ENCODE measurements at places on chromosomes 4 and X.

- no peak for DNase-seq
Observed at GRCh38 chr4:45100956-45101818, 374.8 kb upstream of the GNPDA2 start.

GRCh38 chrX:112664924-112665323 lies 14.8 kb downstream of the LHFPL1 start:
- no peak for DNase-seq

DNA sequence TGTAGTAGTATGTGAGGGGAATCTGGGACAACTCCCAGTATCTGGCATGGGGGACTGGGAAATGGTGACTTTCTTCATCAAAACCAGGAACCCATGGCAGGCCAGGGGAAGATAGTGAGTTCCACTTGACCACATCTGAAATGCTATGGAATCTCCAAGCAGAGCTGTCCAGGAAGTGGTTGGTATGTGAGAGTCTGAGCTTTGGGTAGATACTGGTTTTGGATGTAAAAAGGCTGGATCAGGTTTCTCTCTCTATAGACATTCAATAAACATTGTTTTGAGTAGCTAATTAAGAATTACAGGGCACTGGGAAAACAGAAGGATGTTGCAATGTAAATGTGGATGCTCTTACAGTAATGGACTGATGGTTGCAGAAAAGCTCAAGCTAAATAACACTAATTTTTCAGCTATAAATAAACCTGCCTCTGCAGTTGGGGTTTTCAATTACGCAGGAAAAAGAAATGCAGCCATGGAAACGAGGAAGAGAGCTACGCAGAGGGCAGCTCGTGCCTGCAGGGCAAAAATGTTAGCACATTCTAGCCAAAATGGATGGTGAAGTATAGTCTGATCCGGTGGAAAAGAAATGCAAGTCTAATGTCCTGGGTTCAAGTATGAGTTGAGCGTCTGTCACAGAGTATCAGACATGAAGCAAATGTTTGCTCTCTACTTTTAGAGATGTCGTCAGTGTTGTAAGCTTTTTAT lies 13.4 kb upstream of the CHRNA9 start:
- no peak for DNase-seq

- DNase-seq, result peak; percentile 78
Observed at GRCh38 chr4:168451744-168452390, 28.4 kb downstream of the DDX60L start.

- no peak for DNase-seq
Observed at GRCh38 chr4:186030795-186031194, 38.2 kb upstream of the TLR3 start.

DNA sequence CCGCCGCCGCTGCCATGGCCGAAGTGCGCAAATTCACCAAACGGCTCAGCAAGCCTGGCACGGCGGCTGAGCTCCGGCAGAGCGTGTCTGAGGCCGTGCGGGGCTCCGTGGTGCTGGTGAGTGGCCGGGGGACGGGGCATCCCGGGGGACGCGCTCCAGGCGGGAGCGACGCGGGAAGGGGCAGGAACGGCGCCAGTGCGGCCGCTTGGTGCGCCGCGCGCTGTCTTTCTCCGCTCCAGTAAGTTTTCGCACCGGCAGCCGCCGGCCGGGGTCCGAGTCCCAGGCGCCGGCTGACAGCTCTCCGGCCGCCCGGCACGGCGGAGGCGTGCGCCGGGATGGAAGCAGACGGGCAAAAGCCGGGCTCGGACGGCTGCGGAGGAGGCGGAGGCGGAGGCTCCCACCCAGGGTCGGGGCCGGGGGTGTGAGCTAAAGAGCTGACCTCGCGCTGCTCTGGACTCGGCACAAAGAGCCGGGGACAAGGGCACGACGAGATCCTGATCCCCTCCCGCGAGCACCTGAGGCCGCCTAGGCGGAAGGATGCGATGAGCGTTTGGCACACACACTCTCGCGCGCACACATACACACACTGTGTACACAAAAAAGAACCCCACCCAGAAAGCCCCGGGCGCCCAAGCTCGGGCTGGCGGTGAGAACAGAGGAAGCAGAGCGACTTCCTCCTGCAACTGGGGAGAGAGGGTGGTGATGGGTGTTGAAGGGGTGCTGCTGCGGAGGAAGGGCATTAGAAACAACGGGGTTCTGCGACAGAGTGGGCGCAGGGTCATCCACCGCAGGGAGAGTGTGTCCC lies 545 bp downstream of the DOCK11 start:
- DNase-seq, result peak; percentile 66

DNA sequence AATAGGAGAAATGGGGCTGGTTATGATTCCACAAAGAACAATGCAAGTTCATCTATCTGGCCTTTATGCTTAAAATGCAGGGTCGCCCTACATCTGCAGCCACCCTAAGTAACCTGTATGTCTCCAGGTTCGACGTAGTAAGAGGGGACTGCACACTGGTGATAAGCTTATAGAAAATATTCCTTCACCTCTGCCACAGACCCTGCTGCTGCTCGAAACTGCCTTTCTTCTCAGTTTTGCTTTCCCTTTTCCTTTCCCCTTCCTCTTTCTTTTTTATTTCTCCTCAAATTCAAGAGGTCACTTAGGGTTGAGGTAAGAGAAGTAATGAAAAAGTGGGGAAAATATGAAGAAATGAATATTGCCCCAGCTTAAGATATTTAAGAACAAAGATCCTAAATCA lies 123.5 kb downstream of the DCHS2 start:
- DNase-seq, result peak; percentile 81

GRCh38 chr4:40953283-40954087 lies 203.7 kb downstream of the NSUN7 start:
- no peak for DNase-seq

DNA sequence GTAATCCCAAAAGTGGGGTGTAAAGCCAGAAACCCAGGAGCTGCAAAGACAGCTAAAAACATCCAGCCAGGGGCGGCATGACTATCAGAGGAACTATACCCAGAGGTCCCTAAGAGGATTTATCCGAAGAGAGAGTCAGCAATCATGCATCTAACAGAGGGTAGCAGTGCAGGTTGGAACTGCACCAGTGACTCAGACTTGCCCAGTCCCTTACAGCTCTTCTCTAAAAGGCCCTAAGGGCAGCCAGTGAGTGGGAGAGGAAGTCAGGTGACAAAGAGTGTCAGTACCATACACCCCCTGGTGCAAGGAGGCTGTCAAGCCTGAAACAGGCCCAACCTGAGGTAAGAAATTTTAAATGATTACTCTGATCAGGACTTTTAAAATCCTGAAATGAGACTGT lies 88.1 kb downstream of the CAMK2D start:
- DNase-seq, result peak; percentile 50
